NCI-H524 treated with DMSO at 0.1 percent for 48 hours (cell line): ENCODE measurements at places on chromosomes 4 and X.

- no peak for DNase-seq
Measured at GRCh38 chr4:67055319-67055718, 490.0 kb downstream of the CENPC start.

DNA sequence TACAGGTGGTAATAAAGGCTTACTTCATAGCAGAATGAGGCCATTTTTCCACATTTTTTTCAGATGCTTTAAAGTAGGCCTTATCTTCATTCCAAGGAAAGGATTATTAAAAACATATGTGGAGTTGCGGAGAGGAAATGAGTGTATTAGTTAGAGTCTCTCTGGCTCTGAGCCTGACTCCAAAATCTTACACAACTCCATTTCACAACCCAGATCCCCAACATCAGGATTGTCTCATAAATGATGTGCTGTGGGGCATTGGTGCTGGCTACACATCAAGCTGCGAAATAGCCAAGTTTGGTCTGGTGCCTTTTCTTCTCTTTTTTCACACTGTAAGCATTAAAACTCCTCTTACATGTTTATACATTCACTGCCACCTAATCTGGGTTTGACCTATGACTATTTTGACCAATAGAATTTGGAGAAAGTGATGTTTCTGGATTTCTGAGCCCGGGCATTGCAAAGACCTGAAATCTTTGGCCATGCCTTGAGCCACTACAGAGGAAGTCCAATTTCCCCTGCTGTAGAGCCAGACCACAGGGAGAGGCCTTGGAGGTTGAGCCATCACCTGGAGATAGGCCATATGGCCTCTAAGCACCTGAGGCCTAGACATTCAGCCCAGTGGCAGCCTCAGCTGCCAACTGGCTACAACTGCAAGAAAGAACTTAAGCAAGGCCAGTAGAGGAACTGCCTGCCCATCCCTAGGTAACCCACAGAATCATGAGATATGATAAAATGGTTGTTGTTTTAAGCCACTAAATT is 16.7 kb upstream of the SOD3 start:
- no peak for DNase-seq

DNA sequence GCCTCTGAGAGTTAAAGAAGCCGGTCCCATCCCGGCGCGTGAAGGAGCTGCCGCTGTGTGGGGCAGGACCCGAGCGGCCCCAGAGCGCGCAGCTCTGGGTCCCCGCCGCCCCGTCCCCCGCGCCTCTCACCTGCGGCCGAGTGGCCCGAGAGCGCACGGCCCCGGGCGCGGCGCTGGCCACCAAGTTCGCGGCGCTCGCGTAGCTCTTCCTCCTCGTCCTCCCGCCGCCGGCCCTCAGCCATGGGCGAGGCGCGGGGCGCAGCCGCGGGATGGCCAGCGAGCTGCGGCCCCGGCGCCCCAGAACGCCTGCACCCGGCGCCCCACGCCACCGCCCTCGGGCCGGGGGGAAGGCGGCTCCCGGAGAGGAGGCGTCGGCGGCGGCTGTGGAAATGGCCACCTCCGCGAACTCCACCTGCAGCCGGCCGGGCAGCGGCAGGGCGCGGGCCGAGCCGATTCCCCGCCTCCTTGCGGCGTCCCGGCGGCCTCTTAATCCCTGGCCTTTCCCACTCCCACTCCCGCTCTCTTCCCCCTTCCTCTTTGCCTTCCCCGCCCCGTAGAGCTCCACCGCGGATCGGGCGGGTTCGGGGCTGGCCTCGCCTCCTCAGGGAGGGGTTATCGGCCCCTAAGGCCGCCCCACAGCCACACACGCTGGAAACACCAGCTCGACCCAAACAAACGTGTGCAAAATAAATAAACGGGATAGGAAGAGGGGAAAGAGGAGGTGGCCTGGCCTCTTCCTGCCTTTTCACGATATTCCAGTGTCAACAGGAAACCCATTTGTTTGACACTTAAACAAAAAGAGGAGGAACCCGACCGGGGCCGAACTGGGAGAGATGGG is at the start of gene SH3D19:
Gene SH3D19 (minus strand): TSS at position 495 of the 838 bp plus-strand sequence. CDS start 253 bp downstream, at position 242.
- no peak for DNase-seq

DNA sequence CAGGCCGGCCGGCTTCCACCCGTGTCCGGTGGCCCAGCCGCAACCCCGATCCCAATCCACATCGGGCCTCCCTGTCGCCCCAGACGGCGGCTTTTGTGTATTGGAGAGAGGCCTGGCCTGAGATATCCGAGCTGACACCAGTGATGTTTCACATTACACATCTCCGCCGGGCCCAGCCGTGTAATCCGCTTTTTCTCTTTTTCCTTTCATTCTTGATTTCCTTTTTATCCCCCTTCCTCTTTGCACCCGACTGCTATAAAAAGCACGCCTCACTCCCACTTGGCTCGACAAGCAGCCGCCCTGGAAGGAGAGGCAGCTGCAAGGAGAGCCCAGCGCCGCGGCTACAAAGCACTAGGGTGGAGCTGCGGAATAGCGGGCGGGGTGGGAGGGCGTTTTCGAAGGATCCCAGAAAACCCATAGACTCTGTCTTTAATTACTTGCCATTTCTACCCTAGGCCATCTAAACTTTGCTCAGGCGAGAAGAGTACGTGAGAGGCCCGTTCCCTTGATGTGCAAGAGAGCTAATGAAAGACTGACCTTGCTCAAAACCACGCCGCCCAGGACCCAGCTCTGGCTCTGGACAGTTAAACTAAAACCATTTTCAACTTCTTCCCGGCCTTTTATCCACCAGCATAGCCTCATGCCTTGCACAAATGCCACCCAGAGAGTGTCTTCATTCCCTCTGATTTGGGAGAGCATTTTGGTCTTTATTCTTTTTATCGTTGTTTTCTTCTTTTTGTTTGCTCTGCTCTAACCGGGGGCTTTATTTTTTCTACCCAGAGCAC is 3.2 kb downstream of the PITX2 start:
- DNase-seq, result no peak

DNA sequence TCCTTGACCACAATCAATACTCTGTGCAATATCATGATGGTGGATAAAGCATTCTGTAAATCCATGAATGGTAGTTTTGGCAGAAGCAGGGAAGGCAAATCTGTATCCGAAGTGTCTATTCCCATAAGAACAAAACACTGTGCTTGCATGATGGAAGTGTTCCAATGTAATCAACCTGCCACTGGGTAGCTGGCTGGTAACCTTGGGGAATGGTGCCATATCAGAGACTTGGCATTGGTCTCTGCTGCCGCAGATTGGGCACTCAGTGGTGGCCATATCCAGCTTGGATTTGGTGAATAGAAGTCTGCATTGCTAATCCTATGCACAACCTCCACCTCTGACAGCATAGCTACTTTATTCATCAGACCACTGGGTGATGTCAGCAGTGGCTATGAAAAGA is 114.3 kb upstream of the EMCN start:
- no peak for DNase-seq

DNA sequence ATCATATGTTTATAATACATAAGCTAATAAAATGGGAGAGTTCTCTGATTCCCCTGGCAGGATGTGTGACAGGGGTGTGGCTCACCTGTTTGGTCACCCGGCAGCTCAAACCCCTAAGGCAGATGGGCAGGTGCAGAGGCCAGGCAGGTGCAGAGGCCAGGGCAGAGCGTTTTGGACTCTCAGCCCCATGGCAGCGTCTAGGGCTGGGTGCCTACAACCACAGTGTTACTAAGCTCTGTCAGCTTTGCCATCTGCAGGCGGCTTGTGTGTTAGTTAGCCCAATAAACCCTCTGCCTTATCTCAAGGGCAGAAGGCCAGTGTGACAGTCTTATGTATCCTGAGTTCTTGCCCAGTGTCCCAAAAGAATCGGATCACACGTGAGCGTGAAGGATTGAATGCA is 54.0 kb upstream of the UGT2B15 start:
- no peak for DNase-seq

GRCh38 chr4:138639018-138639741 is 376.4 kb upstream of the NOCT start:
- DNase-seq, result no peak

- no peak for DNase-seq
Measured at GRCh38 chr4:183658362-183659028, 490 bp downstream of the RWDD4 start.

GRCh38 chr4:97910005-97910404 is 233.3 kb downstream of the STPG2 start:
- no peak for DNase-seq
